ENCODE measurements at places on chromosomes 1 and 21. TPM values are rescaled to one million over a fixed set of nuclear protein-coding genes. Genes with fewer than 3 reads are reported as not detected.

Gene S100A16
- not detected for polyA plus RNA-seq

Gene CACNA1S
- polyA plus RNA-seq = not detected

Gene BMP8B
- polyA plus RNA-seq = 0.32 TPM

Gene CYP2J2
- 1.1 TPM for polyA plus RNA-seq

Gene SLC39A1
- polyA plus RNA-seq = 36.0 TPM

Gene SSU72
- polyA plus RNA-seq = 209 TPM

Gene PCAT6
- not detected for polyA plus RNA-seq

Gene MANEAL
- 3.7 TPM for polyA plus RNA-seq

Gene ANKRD65
- 1.5 TPM for polyA plus RNA-seq

DNA sequence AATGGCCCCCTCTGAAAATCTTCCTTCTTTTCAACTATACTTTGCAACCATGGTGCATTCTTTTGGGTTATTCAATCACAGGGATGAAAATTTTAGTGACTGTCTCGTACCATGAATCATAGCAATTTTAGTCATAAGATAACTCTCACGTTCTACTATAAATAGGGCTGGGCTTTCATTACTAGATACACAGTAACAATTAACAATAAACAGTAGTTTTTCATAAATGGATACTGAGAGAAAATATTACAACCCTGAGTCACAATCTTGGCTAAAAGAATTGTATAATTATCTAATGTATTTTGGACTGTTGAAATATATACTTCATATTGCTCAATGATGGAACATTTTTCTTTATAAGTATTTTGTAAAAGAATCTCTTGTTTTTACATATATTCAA lies 96.1 kb downstream of the TEX35 start:
- peak overlapping the region; percentile 99 for H3K27ac ChIP-seq
- peaks cover 97% of the 10 kb centered on the region for H3K4me1 ChIP-seq
- peak overlapping the region; percentile 41 for H3K4me3 ChIP-seq
- H3K36me3 ChIP-seq = no peaks in the 10 kb centered on the region
- H3K27me3 ChIP-seq = no peaks in the 10 kb centered on the region

DNA sequence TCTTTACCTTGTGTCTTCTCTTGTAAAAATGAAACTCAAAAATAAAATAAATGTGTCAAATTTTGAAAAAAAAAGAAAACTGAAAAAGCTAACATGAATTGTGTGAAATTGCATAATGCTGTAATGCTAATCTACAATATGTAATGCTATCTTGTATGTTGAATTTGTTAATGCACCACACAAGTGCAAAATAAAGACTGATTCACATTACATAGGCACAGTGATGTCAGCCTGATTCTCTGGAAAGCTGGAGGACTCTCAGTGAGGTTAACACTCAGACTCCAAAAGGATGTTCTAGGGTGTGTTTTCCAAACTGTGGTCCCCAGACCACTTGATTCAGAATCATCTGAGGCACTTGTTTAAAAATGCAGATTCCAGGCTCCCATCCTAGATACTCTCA lies 25.6 kb downstream of the SYT11 start:
- DNase-seq = no peak
- H3K27ac ChIP-seq = no peak overlapping the region
- no peak overlapping the region for H3K4me3 ChIP-seq
- H3K27me3 ChIP-seq = no peaks in the 10 kb centered on the region
- no peaks in the 10 kb centered on the region for H3K36me3 ChIP-seq
- H3K4me1 ChIP-seq = peaks cover 8% of the 10 kb centered on the region

DNA sequence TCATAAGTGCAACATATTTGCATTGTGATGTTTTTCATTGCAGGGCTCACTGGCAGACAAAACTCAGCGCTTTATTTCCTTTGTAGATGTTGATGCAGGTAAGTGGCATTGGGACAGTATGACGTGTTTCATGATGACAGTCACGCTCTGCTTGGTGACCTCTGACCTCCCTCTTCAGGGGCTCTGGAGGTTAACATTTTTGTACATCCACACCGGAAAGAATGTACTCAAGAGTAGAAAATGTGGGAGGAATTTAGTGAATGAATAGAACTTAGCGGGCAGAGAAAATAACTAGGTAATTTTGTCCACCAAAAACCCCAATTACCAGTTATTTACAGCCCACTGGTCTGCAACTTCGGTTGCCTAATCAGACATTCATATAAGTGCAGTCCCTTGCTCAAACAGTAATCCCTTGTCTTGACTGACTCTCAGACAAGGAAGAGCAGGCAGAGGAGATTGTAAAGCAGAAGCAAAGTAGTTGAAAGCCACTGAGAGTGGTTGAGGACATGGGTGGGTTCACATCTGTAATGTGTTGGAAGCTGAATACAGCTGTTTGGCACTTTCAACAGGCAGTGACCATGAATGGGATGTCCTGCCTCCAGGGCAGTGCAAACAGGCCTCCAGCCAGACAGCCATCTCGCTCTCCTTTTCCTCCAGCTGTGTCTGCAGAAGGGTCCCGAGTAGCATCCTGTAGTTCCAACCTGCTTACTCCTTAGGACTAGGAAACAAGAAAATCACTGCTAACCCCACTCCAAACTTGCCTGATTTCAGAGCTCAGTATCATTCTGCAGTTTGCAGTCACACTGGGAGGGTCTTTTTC lies 188.9 kb downstream of the NRIP1 start:
- H3K27me3 ChIP-seq = no peaks in the 10 kb centered on the region
- H3K27ac ChIP-seq = no peak overlapping the region
- peaks cover 62% of the 10 kb centered on the region for H3K4me1 ChIP-seq

DNA sequence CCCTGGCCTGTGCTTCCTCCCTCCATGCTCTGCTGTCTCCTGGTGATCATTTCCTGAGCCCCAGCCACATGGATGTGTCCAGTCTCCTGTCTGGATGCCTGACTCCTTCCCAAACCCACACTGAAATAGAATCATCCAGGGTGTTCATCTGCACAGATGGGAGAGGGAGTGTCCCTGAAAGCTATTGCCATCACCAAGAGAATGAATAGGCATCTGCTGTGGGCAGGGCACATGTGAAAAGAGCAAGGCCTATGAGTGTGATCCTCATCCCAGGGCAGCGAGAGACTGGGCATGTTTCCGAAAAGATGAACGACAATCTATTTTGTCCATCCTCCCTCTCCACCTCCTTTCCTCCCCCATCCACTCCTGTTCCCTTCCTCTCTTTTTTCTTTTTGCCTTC lies 5.0 kb downstream of the IGSF21 start:
- H3K36me3 ChIP-seq = peaks cover 10% of the 10 kb centered on the region
- peaks cover 12% of the 10 kb centered on the region for H3K4me1 ChIP-seq
- H3K27ac ChIP-seq = no peak overlapping the region
- H3K27me3 ChIP-seq = peaks cover 91% of the 10 kb centered on the region
- H3K4me3 ChIP-seq = no peak overlapping the region
- DNase-seq = no peak

- H3K36me3 ChIP-seq = no peaks in the 10 kb centered on the region
- H3K27ac ChIP-seq = no peak overlapping the region
- no peak overlapping the region for H3K4me3 ChIP-seq
- no peaks in the 10 kb centered on the region for H3K27me3 ChIP-seq
- no peak for DNase-seq
These were observed 1041.8 kb downstream of the PLA2G4A start for GRCh38 chr1:187870552-187870951.

- no peaks in the 10 kb centered on the region for H3K27me3 ChIP-seq
- H3K4me1 ChIP-seq = peaks cover 59% of the 10 kb centered on the region
- peak overlapping the region; percentile 89 for H3K4me3 ChIP-seq
- peak overlapping the region; percentile 93 for H3K27ac ChIP-seq
These were observed 1.9 kb downstream of the HDGF start for GRCh38 chr1:156749419-156750118.

DNA sequence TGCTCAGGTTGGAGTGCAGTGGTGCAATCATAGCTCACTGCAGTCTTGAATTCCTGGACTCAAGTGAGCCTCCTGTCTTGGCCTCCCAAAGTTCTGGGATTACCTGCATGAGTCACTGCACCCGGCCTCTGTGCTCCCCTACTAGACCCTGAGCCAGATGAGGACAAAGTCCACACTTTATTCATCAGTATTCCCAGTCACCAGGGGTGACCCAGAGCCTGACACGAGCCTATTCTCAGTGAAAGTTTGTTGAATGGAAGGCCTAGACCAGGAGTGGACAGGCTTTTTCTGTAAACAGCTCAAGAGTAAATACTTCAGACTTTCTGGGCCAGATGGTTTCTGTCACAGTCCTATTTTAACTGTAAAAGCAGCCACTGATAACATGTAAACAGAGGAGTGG lies 68.2 kb downstream of the MAB21L3 start:
- H3K4me3 ChIP-seq = no peak overlapping the region
- no peak overlapping the region for H3K27ac ChIP-seq
- DNase-seq = no peak
- no peaks in the 10 kb centered on the region for H3K36me3 ChIP-seq

- H3K27ac ChIP-seq = peak overlapping the region; percentile 67
- peak; percentile 55 for DNase-seq
- H3K36me3 ChIP-seq = no peaks in the 10 kb centered on the region
- no peaks in the 10 kb centered on the region for H3K27me3 ChIP-seq
- no peak overlapping the region for H3K4me3 ChIP-seq
These were observed 35.2 kb downstream of the DNASE2B start for GRCh38 chr1:84433258-84434080.

GRCh38 chr21:28418726-28419514 lies 573.8 kb downstream of the LTN1 start:
- H3K36me3 ChIP-seq = no peaks in the 10 kb centered on the region
- H3K4me3 ChIP-seq = no peak overlapping the region
- no peaks in the 10 kb centered on the region for H3K27me3 ChIP-seq
- no peaks in the 10 kb centered on the region for H3K4me1 ChIP-seq

DNA sequence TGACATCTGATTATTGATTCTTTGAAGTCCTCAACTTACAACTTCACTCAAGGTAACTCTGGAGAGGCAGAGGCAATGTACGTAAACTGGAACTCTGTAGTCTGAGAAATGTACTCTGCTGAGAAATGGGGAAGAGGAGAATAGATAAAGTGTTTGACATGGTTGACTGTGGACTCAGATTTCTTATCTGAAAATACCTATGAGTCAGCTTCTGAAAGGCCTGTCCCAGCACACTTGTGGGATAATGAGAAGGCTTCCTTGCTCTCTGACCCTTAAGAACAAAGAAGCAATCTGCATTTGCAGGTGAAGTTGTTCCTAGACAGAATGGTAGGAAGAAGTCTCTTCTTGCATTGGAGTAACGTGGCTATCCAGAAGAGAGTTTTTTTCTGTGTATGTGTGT lies 1573.5 kb downstream of the BRINP3 start:
- H3K36me3 ChIP-seq = no peaks in the 10 kb centered on the region
- no peak overlapping the region for H3K27ac ChIP-seq
- H3K4me1 ChIP-seq = no peaks in the 10 kb centered on the region
- no peaks in the 10 kb centered on the region for H3K27me3 ChIP-seq

DNA sequence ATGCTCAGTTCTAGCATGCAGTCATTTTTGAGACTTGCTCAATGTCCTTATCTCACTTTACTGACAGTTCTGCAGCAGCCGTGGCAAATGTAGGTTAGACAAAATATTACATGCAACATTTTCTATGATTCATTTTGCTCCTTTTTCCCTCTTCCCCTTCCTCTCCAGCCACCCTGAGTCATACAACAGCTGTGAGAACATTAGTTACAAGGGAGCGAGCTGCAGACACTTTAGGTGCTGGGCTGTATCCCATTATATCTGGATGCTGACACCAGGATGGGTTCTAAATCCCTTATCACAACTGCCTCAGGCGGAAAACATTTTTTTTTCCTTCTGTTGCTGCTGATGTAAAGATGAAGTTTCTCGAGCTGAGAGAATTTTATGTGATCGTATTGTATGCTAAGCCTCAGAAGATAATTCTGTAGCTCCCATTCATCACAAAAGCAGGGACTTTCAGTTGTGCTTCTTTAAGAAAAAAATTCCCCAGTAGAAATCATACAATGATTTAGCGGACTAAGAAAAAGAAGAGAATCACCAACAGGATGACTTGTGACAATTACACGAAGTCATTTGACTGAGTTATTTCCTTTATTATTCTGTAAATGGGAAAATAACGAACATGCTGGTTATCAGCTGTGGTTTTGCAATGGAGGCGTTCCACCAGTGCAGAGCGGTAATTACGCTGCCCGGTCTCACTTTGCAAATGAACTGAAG lies 345.0 kb downstream of the DISC1 start:
- H3K4me1 ChIP-seq = peaks cover 2% of the 10 kb centered on the region
- H3K27me3 ChIP-seq = no peaks in the 10 kb centered on the region
- H3K4me3 ChIP-seq = no peak overlapping the region
- no peak for DNase-seq
- H3K36me3 ChIP-seq = no peaks in the 10 kb centered on the region
- H3K27ac ChIP-seq = no peak overlapping the region

DNA sequence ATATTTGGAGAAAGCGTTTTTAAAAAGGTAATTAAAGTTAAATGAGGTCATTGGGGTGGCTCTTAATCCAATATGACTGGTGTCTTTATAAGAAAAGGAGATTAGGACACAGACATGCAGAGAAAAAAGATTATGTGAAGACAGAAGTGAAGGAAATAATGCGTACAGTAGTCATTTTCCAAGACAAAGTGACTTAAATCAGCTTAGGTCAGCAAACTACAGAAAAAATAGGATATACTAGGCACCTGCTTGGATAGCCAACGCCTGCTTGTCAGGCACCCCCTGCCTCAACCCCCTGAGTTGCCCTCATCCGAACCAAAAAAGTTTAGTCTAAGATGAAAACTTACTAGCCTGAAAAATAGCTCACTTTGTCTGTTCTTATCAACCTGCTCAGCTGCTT lies 58.2 kb upstream of the SPAG17 start:
- no peaks in the 10 kb centered on the region for H3K36me3 ChIP-seq
- no peak overlapping the region for H3K27ac ChIP-seq
- no peaks in the 10 kb centered on the region for H3K4me1 ChIP-seq
- DNase-seq = no peak
- no peaks in the 10 kb centered on the region for H3K27me3 ChIP-seq

DNA sequence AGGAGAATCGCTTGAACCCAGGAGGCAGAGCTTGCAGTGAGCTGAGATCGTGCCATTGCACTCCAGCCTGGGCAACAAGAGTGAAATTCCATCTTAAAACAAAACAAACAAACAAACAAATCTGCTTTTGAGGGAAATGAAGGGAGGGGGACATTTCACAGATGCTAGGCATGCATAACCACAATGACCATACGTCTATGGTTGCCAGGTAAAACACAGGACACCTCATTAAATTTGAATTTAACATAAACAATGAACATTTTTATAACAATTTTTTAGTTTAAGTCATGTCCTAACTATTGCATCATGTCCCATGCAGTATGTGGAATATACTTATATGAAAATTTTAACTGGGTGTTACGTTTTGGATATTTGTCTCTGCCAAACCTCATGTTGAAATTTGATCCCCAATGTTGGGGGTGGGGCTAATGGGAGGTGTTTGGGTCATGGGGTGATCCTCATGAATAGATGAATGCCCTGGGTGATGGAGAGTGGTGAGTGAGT lies 31.0 kb upstream of the ZBTB18 start:
- DNase-seq = no peak
- no peaks in the 10 kb centered on the region for H3K36me3 ChIP-seq
- no peaks in the 10 kb centered on the region for H3K4me1 ChIP-seq
- no peak overlapping the region for H3K4me3 ChIP-seq
- H3K27ac ChIP-seq = no peak overlapping the region
